Inflammatory macrophage treated with lipopolysaccharide for 1 hour (primary cell): ENCODE measurements at places on chromosomes 12 and 14.

DNA sequence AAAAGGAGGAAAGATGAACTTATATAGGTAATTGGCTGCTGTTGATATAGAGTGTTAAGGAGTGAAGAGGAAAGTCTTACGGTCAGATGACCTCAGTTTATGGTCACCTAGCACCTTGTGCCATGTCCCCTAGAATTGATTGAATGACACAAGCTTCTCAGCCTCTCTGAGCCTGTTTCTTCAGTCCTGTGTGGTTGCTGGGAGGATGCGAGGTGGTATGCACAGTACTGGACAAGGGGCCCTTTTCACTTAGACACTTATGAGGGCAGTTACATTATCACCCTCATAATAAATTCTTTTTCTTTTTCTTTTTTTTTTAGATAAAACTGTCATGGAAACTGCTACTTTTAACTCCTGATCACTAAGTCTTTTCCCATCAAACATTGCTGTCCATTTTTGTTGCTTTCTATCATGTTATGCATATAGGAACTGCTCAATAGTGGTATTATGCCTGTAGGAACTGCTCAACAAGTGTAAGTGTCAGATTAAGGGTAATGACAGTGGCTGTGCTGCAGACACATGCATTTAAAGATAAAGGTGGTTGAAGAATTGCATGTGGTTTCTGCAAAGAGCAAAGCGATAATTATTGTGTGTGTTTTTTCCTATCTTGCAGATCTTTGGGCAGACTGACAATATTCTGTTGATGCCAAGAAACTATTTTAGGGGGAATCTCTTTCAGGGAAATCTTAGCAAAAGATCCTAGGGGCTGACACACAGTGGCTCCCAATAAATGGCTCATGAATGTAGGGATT lies 11.6 kb downstream of the ANO6 start:
- no peak for DNase-seq

- DNase-seq = no peak
Measured at GRCh38 chr12:93085383-93086287, 156.5 kb upstream of the EEA1 start.

DNA sequence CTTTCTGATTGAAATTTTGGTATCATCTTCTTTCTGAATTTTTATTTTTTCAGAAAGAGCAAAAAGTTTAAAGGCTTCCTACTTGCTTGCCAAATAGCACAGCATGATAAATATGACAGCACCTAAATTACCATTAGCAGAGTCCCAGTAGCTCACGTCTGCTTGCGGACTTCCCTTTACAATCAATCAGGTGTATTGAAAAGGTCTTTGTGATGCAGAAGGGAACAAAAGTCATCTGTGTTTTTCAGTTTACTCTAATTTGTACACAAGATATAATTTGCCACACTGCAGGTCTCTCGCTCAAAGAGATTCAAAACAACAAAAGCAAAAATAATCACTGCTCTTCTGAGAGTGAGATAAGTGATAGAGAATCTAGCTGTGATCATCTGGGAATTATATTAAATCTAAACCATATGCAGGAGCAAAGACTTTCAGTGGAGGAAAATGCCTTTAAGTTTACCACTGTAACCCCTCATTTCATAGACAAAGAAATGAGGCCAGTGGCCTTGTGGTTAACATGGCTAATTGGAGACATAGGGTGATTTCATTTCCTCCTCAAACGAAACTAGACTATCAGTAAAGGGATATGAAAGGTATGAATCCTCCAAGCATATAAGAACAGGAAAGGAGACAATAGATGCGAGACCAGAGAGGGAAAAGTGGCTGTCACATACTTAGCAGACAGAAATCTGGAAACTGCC lies 240.8 kb upstream of the TMPO start:
- no peak for DNase-seq

DNA sequence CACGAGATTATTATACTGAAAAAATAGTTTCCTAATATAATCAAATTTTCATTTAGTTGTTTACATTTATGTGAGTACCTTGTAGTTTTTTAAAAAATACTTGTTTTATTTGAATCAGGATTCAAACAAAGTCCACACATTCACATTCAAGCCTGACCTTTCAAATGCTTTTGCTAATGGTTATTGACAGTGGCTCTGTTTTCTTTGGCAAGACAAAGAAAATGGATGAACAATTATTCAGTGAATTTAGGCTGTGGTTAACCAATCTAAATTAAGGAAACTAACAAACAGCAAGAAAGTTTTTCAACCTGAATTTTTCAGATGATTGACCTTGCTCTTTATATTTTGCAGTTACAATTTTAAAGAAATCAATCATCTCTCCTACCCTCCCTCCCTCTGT lies 9.7 kb downstream of the SLC4A8 start:
- no peak for DNase-seq

- DNase-seq = no peak
Measured at GRCh38 chr12:119178544-119179334, at the start of gene HSPB8. Gene HSPB8, plus strand, starts transcription at chr12:119178931. Its CDS starts 382 bp downstream, at chr12:119179313.

- DNase-seq = no peak
Measured at GRCh38 chr14:103871596-103872480, 24.5 kb upstream of the PPP1R13B start.

GRCh38 chr12:47488888-47489287 lies 216.9 kb downstream of the RPAP3 start:
- DNase-seq = no peak
